ENCODE measurements at places on chromosomes 2 and 18. TPM values are rescaled to one million over a fixed set of nuclear protein-coding genes. Genes with fewer than 3 reads are reported as not detected.

COLEC12 gene
- 2.3 TPM for total RNA-seq

TMEFF2 gene
- 1.4 TPM for total RNA-seq

SGPP2 gene
- not detected for total RNA-seq

RUFY4 gene
- not detected for total RNA-seq

AKAIN1 gene
- not detected for total RNA-seq

Data from IMR-90 (cell line).